Effector CD8-positive, alpha-beta T cell (primary cell): ENCODE measurements at places on chromosomes 6 and 20.
A peak's percentile ranks its signal among the peaks of the same experiment; 100 is the strongest.

GRCh38 chr6:21713481-21713880 is 119.9 kb downstream of the SOX4 start:
- DNase-seq = no peak

DNA sequence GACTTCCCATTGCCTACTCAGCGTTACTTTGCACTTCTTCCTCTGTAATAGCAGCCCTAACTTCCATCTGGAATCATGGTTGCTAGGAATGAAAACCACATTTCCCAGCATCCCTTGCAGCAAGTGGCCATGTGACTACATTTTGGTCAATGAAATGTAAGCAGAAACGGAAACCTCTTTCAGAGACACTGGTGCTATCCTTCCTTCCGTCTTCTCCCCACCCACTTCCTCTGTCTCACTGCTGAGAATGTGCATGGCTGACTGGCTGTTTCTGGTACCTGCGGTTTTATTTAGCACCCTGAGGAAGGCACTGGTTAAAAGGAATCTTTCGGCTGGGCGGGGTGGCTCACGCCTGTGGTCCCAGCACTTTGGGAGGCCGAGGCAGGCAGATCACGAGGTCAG is 107.4 kb downstream of the SCML4 start:
- DNase-seq = peak; percentile 39

DNA sequence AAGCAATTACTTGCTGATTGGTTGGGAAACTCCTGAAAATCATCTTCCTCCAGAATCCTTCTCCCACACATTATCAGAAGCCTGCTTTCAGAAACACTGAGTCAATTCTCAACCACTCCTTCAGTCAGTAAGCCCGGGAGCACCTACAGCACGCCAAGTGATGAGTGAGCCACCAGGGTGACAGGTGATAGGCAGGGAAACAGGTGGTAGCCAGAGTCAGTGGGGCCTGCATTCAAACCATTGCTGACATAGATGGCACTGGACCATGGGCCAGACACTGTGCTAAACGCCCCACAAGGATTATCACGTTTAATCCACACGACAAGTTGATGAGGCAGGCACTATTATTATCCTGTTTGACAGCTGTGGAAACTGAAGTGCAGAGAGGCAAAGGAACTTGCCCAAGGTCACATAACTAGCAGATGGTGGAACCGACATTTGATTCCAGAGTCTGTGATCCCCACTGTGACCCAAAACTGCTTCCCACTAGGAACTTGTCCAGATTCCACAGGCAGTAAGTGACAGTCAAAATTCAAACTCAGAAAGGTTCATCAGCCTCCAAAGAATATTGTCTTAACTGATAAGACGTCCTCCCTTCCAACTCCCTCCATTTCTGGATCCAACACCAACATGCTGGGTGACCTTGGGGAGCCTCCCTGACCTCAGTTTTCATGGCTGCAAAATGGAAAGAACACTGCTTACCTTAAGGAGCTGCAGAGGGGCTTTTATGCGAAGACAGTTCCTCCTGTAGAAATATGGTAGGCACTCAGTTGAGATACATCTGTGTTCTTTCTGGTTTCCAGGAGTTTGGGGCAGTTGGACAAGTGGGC is 23.9 kb upstream of the TOP1 start:
- DNase-seq = no peak

DNA sequence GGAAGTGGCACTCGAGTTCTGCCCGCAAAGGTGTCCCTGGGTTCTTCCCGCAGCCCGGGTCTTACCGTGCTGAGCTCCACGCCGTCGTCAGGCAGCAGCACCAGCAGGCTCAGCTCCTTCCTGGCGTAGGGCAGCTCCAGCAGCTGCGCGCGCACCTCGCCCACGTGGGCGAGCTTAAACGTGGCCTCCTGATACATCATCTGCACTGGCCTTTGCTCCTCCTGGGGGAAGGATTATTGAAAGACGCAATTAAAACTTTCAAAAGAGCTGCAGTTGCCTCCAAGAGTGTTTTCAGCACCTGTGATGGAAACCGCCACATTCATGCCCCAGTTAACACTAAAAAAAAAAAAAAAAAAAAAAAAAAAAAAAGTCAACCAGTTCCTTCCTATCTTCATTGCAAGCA is 11.3 kb downstream of the SERPINB9 start:
- peak; percentile 49 for DNase-seq

DNA sequence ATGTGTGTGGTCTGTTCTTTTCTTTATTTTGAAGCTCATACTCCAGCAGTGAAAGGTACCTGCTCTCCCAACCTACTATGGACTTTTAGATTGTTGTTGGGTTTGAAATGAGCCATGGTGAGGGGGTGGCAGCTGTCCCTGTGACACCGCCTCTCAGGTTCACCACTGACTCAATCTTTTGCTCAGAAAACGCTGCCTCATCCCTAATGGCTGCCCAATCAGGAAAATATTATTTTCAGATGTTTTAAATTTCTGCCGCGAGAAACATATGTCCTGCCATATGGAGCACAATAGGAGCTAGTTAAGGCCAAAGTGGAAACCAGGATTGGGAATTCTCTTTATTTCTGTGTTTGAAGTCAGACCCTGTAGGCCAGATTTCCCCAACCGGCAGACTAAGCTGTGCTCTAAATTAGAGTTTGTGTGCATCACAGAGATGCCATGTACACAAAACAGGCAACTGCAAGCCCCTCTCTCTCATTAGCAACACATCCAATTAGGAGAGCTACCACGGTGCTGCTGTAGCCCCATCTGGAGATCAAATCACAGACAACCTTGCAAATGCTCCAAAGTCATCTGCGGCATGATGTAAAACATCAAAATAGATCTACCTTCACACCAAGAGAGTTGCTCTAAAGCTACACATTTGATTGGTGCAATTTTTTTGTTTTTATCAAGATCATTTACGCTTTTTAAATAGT is 144.1 kb upstream of the BACH2 start:
- DNase-seq = no peak

GRCh38 chr20:46523696-46524328 is 10.5 kb upstream of the ZNF334 start:
- DNase-seq = no peak

GRCh38 chr20:57573894-57574293 is 13.0 kb downstream of the PCK1 start:
- DNase-seq = no peak

DNA sequence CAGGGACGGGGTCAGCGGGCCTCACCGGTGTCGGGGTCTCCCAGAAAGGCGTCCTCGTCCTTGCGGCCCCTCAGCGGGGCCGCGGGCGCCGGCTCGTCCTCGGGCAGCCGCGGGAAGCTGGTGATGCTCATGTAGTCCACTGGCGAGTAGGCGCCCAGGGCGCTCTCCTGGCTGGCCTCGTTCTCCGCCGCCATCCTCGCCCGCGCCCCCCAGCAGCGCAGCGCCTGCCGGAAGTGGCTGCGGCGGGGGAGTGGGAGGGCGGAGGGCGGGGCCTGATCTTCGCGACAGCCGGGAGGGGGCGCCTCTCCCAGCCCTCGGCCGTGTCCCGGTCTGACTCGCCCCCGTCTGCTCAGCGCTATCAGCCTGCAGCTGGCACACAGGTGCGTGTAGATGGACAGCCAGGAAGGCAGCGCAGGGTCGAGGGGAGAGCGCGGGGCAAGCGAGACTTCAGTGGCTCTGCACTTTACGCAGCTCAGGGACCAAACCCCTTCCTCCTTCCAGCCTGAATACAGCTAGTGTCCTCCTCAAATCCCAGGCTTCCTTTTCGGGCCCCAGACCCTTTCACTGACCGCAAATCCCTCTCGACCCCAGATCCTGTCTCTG is at the start of gene GGT7:
Gene GGT7 (minus strand): TSS at position 235 of the 603 bp plus-strand sequence. CDS start 41 bp downstream, at position 194.
- DNase-seq = peak; percentile 83

GRCh38 chr6:25136854-25137253 is 142.3 kb upstream of the CARMIL1 start:
- DNase-seq = no peak

DNA sequence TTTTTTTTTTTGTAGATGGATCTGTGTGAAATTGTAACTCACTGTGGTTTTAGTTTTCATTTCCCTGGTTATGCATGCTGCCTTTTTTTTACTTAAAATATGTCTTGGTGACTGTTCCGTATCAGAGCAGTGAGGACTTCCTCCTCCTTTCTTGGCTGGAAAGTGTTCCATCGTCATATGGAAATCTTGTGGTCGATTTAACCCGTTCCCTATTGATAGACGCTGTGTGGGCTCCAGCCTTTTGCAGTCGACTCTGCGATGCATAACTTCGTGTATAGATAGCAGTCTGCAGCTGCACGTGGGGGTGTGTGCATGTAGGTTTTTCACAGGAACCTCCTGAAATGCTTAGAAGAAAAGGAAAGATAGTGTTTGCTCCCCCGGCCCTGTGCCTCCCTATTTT is 28.1 kb upstream of the PNPLA1 start:
- DNase-seq = no peak

- DNase-seq = no peak
These were observed 67.9 kb downstream of the PSMB1 start for GRCh38 chr6:170485159-170485558.

DNA sequence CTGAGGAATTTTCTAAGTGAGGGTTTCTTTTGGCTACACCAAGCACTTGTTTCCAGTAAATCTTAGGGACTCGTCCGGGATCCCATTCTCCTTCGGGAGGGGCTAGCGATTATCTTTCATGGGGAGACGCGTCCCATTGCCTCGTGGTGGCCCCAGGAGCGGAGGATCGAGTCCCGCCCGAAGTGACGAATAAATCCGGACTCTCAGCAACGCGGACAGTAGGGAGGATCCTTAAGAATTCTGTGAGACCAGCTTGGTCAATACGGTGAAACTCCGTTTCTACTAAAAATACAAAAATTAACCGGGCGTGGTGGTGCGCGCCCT is 69.1 kb upstream of the PRSS16 start:
- DNase-seq = no peak

GRCh38 chr6:32976334-32977069 is 8.1 kb downstream of the BRD2 start:
- no peak for DNase-seq

DNA sequence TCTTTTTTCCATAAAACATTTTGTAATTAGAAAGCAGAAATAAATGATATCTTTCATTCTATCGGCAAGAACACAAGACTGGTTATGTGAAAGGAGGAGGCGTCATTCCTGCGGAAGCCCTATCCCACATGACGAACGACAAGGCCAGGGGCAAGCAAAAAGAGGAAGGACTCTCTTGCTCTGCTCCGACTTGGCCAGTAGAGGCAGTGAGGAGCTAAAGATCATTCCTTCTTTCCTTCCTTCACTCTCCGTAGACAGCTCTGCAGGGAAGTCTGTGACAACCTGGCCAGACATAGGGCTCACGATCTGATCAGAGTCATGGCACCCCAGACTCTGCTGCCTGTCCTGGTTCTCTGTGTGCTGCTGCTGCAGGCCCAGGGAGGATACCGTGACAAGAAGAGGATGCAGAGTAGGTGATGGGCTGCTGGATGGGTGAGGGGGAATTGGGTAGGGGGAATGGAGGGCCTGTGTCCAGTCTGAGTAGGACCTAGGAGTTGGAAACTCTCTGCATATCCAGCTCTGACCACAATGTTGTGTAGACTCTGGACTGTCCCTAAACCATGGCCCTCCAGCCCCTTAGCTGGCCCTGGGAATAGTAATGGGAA is at the start of gene WFDC10A:
Gene WFDC10A (plus strand): TSS at position 244 of the 605 bp plus-strand sequence. CDS start 75 bp downstream, at position 319.
- no peak for DNase-seq

- no peak for DNase-seq
These were observed at the start of gene KIF13A for GRCh38 chr6:17987447-17987696. KIF13A (minus strand) TSS chr6:17987635; CDS start chr6:17987463, 172 bp downstream.

GRCh38 chr6:70680396-70680795 is 12.7 kb downstream of the SMAP1 start:
- DNase-seq = no peak

DNA sequence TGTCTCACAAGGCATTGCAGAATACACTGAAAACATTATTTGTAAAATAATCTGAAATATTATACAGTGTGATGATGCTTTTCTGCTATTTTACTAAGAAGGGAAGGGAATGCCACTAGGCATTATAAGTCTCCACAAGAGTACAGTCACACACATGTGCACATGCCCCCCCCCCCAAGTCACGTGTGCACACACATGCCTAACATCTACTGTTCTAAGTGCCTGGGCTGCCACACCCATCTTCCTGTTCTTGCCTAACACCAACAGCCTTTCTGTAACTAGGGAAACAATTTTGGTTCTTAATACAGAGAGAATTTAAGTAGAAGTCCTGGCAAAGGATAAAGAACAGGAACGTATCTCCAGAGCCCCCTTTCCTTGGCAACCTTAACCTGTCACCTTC is 58.2 kb upstream of the BCLAF1 start:
- DNase-seq = no peak

GRCh38 chr20:57330998-57331397 is 1.4 kb downstream of the SPO11 start:
- no peak for DNase-seq

- DNase-seq = no peak
These were observed 15.5 kb upstream of the CLDN20 start for GRCh38 chr6:155248008-155249001.

DNA sequence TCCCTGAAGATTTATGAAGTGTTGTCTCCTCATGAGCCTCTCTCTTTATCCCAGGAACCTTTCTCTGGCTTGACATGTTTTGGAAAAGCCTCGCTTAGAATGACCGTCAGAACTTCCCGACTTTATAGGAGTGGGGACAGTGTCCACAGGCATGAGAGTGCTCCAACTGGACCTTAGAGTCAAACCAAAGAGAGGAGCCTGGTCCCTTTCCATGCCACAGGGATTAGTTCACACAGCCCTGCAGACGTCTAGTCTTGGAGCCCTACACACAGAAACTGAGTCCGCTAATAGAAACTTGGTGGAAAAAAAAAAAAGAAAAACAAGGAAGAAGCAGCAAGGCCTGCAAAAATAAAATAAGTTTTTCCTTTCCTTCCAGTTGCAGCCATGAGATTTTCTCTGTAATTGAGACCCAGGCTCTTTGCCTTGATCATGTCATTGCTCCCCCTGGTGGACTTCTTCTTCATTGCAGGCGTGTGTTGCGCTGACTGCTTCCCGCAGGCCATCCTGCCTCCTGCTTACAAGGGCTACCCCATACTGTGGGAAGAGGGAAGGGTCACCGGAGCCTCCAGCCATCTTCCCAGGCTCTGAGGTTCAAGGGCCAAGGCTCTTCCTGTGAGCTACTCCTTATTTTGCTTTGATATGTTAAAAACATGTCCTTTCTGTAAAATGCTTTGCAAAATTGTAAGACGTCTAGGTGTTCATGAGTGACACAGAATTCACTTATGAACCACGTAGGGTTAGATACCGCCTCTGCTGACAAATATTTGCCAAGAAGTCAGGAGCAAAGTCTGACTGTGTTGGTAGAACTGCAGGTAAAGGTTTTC is 201.0 kb downstream of the UST start:
- peak; percentile 61 for DNase-seq

DNA sequence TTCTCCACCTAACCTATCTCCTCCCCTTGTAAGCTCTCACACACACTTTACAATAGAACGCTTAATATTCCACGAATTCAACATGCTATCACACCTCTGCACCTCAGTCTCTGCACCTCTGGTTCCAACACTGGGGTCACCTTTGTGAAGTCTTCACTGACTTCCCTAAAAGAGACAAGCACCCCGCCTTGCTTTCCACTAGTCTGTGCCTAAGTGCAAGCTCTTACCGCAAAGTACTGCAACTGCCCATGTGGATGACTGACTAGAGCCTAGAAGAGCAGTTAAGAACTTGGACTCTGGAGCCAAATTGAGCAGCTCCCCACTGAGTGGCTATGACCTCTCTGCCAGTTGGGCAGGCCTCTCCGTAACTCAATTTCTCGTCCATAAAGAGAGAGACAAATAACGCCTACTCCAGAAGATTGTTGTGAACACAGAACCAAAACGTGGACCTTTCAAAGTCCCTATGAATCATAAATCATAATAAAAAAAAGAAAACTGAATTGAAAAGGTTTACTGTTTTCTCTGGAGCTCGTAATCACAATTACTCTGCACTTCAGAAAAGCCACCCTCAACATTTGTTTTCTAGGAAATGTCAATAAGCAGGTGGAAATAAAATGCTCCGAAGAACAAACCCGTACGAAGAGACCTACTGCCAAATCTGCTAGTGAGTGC is 1.2 kb downstream of the IFNGR1 start:
- no peak for DNase-seq

- no peak for DNase-seq
These were observed 115.4 kb downstream of the CFAP61 start for GRCh38 chr20:20167698-20168097.
